Stimulated activated CD8-positive, alpha-beta memory T cell treated with anti-CD3 and anti-CD28 coated beads, Interleukin-4, amount 100 ng/mL, for 4 hours (primary cell): ENCODE measurements at places on chromosomes 11 and 22.

DNA sequence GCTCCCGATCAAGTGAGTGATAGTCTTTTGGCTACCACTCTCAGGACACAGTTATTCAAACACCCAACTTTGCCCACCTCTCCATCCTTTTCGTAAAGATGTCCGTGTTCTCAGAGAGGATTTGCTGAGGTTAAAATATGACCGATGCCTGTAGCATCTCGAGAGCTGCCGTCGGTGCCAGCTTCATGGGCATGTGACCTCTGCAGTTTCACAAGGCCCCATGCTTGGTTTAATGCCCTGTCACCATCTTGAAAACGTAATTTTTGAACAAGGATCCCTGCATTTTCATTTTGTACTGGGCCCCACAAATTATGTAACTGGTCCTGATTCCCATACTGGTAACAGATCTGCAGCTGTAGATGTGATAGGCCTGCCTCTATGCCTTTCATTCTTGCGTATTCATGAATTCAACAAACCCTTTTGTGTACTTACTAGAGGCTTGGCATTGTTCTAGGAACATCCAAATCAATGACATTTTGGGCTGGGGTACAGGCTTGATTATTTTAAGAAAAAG, 85.1 kb downstream of the BMAL1 start:
- no peak for DNase-seq

- DNase-seq, result no peak
Measured at GRCh38 chr11:66843776-66844495, 695 bp downstream of the RCE1 start.

DNA sequence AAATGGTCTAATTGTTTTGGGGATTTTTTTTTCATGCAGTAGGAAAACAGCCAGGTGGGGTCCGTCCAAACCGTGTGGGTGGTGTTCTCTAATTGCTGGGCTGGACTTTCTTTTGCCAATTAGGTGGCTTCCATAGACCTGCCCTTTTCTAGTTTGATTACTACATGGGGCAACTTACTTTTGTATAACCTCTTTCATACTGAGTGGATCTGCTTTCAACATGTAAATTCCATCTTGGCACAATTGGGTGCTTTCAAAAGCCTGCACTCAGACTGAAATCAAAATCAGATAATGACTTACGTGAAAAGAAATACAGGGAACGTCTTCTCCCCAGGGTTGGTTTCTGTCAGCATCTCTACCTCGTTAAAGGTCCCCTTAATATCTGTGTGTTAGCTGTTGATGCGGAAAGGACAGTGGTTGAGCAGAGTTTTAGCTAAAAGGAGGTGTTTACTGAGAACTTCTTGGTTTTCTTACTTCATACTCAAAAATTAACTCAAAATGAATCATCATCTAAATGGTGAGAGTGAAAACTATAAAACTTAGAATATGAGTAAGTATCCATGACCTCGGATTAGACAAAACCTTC, 72.1 kb downstream of the BARX2 start:
- DNase-seq, result no peak

- DNase-seq, result no peak
Measured at GRCh38 chr11:128282053-128282452, 305.3 kb downstream of the ETS1 start.

DNA sequence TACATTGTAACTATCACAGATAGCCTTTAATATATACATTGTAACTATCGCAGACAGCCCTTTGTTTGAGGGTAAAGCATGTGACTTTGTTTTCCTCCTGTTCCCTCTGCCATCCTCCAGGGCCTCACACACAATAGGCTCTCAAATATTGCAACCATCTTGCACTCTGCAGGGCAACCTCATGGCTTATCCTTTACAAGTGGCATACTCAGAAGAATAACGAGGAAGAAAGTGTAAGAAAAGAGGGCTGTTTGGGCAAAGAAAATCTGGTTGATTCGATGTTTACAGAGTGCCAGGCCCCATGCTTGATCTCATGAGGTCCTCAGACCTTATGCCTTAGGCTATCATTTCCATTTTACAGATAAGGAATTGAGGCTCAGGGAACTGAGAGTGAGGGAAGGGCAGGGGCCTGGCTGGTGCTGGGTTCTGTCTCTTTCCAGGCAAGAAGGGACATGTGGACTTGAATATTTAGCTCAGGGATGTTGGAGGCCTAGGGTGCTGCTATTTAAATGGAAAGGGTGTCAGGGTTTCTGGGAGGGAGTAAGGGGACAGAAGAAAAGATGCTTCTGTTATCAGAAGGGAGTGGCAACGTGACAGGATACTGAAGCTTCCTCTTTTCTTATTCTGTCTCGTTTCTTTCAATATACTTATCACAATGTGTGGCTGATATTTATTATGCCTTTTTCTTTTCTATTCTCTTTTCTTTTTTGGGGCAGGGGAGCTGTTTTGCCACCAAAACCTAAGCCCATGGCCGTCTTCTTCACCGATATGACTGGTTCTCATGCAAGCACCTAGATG, 1.1 kb upstream of the SAMM50 start:
- DNase-seq, result no peak

GRCh38 chr11:79290761-79291160, 150.1 kb downstream of the TENM4 start:
- DNase-seq, result no peak

GRCh38 chr11:35009944-35010342, 93.5 kb downstream of the PDHX start:
- no peak for DNase-seq

GRCh38 chr11:82539669-82540068, 194.0 kb downstream of the FAM181B start:
- no peak for DNase-seq

DNA sequence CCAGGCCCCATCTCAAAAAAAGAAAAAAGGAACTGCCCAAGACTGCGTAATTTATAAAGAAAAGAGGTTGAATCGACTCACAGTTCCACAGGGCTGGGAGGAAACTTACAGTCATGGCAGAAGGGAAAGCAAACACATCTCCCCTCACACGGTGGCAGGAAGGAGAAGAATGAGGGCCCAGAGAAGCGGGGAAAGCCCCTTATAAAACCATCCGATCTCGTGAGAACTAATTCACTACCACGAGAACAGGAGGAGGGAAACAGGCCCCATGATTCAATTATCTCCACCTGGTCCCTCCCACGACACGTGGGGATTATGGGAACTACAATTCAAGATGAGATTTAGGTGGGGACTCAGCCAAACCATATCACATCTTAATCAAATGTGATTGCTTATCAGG, 82.2 kb downstream of the BUD13 start:
- no peak for DNase-seq

GRCh38 chr11:103659743-103660142, 376.7 kb upstream of the DDI1 start:
- DNase-seq, result no peak

GRCh38 chr22:34946339-34946985, 119.5 kb upstream of the ISX start:
- no peak for DNase-seq

DNA sequence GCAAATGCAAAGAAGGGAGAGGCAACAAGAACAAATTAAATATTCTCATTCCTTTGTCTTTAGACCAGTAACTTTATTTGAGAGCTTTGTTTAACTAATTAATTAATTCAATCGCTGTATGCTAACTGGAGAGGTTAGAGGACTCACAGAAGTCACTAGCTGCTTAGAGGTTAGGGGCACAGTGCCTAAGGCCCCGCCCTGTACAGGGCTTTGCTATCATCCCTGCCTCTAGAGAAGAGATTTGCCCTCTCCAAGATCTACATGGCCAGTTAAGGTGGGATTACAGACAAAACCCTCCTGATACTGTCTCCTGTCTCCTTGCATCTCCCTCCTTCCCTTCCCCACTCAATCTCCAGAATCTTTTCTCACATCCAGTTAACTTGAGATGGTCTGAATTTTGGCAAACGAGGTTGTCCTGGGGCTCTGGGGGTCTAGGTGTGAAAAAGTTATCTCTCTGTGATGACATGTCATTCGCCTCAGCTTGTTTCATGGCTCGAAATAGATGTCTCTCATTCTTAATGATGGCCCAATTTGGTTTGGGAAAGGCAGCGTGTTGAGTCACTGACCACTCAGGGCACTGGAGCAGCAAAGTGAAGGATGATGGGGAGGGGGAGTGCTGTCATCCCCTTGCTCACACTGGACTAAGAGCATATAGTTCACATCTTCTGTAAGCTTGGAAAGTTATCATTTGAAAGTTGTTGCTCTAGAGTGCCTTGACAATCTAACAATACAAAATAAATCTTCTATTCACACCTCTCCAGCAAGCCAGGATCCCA, 190.9 kb downstream of the KIRREL3 start:
- DNase-seq, result no peak

DNA sequence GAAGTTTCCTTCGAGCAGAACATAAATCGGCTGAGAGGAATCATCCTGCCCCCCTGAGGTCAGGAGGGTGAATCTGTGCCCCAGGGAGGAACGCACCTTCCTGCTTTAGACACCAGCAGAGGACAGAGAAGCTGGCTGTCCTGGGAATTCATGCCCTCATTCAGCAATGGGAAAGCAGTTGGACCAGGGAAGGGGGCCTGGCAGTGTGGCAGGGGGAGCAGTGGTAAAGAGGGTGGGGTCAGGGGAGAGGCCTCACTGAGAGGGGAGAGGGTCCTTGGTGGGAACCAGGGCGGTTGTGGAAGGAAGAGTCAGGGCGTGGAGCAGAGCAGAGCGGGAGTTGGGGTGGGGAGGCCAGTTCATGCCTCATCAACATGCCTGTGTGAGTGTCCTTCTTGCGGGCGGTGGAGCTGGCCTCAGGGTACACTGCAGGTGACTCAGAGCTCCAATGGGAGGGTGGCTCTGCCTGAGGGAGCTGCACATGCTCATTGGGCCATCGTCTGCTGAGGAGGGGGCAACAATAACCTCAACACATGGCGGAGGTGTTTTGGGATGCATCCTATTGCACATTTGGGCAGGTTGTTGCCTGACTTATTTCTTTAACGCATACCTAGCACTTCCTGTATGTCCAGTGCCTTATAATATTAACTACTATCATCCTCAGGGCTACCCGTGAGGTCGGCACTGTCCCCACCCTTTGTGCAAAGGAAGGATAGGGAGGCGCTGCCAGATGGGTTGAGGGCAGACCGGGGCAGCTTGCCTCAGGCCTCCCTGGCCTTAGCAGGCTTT, 23.2 kb downstream of the MED15 start:
- no peak for DNase-seq

GRCh38 chr11:3130269-3131071, 34.6 kb downstream of the OSBPL5 start:
- DNase-seq, result no peak

DNA sequence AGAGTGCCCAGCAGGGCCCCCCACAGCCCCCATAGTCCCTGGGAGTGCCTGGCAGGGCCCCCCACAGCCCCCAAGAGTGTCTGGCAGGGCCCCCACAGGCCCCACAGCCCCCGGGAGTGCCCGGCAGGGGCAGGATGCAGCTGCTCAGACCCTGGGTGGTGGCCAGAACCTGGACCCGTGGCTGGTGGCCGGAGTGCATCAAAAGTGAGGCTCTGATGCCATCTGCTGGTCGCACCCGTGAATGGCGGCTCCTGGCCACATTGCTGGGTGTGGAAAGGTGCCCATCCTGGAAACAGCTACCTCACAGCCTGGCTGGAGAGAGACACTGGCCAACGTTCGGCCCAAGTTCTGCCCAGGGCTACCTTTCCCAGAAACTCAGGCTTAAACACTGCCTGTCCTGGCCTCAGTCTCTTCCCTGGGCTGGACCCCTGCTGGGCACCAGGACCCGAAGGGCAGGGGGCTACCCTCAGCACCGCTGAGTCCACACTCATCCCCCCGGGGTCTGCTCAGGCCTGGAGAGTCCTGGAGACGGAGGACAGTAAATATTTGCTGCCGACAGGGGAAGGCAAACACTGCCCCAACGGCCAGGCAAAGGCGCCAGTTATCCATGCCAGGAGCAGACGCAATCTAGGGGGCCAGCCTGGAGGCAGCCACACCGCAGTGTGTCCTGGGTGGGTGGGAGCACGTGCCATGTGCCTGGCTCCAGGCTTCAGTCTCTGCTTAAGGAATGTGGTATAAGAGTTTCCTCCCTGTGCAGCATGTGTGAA, 4.4 kb downstream of the INS start:
- DNase-seq, result peak; percentile 21

GRCh38 chr11:73047773-73048371, 94.2 kb downstream of the FCHSD2 start:
- no peak for DNase-seq

DNA sequence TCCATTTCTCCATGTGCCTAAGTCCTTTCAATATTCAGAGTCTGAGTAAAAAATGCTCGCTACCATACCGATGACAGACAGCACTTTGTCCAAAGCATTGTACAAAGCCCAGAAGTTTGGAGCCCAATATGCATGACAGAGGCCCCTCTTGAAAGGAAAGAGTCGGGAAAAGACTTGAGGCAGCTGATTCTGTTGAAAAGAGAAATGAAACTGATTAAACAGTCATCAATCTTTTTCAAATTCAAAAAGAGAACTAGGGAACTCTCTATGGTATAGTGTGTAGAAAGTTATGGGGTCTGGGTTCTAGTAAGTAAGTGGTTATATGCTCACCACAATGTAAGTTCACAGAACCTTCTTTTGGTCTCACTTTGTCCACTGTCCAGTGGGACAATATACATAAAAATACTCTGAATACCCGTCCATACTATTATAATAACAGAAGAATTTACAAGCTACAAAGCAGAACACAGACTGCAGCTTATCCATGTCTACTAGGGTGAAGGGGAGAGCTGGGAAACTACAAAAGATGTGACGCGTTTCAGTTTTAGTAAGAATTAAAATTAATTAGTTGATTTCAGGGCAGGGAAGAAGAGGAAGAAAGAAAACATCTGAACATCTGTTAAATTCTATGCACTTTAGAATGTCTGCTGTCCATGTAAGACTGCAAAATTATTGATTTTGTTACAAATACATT, 26.7 kb downstream of the ALG8 start:
- no peak for DNase-seq

DNA sequence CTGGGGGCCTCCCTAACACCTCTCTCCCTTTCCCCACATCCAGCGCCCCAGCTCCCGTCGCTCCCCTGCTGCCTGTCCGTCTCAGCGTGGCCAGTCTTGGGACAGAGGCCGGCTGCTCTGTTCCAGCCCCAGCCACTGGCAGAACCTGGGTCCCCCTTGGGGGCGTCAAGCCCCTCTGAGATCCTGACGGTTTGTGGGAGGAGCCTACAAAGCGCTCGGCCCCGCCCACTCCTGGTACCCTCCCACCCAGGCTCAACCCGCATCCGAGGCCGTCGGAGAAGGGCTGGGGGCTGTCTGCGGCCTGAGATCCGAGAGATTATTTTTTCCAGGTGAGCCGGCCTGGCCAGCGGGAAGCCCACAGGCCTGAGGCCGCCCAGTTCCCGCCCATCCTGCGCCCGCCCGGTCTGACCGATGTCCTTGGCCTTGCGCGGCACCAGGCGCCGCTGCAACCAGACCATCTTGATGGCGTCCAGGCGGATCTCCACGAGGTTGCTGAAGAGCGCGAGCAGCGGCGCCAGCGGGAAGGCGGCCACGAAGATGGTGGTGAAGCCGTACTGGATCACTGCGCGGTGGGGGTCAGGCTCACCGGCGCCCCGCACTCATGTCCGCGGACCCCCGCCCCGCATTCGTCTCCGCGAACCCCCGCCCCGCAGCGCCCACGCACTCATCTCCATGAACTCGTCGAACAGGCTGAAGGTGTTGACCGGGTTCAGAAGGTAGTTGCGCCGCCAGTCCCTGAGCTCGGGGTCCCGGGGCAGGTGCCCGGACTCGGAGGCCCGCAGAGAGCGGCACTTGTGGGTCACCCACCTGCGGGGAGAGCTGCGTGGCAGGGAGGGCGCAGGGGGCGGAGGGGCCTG, 5.5 kb upstream of the SIGIRR start:
- DNase-seq, result no peak

- DNase-seq, result no peak
Measured at GRCh38 chr11:84588131-84588829, 1038.9 kb downstream of the DLG2 start.

GRCh38 chr22:42521228-42521546, 1.6 kb upstream of the RRP7A start:
- DNase-seq, result no peak

- no peak for DNase-seq
Measured at GRCh38 chr22:41919357-41920224, 4.7 kb upstream of the SHISA8 start.
